CD4-positive, alpha-beta memory T cell (primary cell): ENCODE measurements at places on chromosomes 3 and 15. TPM values are rescaled to one million over a fixed set of nuclear protein-coding genes. Genes with fewer than 3 reads are reported as not detected.
A peak's percentile ranks its signal among the peaks of the same experiment; 100 is the strongest.

GRCh38 chr15:24962880-24963279, 8.1 kb downstream of the SNRPN start:
- DNase-seq = no peak
- H3K36me3 ChIP-seq = peaks cover 26% of the 10 kb centered on the region
- no peak overlapping the region for H3K4me3 ChIP-seq
- H3K4me1 ChIP-seq = peaks cover 16% of the 10 kb centered on the region

GRCh38 chr3:190307164-190307545, 15.1 kb downstream of the CLDN1 start:
- H3K27ac ChIP-seq = no peak overlapping the region
- H3K27me3 ChIP-seq = no peaks in the 10 kb centered on the region
- no peaks in the 10 kb centered on the region for H3K4me1 ChIP-seq
- no peaks in the 10 kb centered on the region for H3K36me3 ChIP-seq
- no peak for DNase-seq

GRCh38 chr3:141306922-141307321, 61.4 kb upstream of the ZBTB38 start:
- H3K4me3 ChIP-seq = no peak overlapping the region
- H3K4me1 ChIP-seq = peaks cover 50% of the 10 kb centered on the region

DNA sequence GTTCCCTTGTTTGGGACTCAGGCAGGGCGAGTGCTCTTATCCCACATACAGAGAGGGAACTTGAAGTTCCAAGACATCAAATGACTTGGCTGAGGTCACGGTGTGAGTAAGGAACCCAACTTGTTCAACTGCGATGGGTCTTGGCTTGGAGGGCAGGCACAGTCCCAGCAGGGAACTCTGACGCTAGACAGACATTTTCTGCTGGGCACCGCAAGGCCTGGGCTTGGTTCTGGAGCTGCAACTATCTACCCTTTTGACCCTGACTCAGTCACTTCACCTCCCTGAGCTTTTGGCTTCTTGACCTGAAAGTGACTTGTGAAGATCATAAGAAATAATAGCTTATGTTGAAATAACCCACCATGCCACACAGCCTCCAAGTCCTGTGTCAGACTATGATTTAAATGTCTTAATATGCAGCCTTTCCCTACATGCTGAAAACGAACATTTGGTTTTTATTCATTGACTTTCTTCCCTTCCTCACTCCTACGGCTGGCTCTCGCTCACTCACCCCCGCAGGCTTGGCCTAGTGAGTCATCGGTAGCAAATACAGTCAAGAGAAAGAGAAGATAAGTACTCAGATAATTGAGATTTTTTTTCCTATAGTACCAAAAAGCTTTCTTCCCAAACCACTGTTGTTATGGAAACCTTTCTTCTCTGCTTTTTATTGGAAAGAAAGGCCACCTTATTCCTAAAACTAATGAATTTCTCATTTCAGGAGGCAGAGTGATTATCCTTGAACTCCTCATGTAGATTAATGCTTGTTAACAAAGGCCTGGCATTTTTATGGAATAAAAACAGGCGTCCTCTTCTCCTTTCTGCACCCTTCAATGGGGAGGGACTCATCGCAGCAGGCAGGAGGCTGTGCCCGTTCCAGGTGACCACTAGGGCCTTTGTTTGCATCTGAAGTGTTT, 178.4 kb downstream of the ATP10A start:
- no peaks in the 10 kb centered on the region for H3K27me3 ChIP-seq
- H3K4me1 ChIP-seq = no peaks in the 10 kb centered on the region
- no peak overlapping the region for H3K27ac ChIP-seq
- DNase-seq = no peak

DNA sequence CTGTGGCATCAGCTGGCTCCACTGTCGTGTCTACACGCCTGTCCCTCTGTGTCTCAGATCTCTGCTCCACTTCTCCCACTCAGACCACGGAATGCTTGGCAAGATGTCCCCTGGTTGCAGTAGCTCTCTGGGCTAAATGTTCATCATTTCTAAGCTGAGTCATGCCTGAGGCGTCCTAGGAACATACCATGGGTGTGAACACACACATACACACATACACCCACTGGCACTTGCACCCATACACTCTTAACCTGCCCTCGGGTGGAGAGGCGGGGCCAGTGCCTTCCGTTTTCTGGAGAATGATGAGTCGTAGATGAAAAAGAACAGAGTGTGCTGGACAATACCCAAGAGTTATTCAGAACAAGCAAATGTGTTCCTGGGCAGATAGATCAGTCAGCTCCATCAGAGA, 72.4 kb downstream of the SENP2 start:
- H3K4me1 ChIP-seq = no peaks in the 10 kb centered on the region
- H3K27ac ChIP-seq = no peak overlapping the region
- no peak for DNase-seq
- H3K27me3 ChIP-seq = no peaks in the 10 kb centered on the region
- H3K36me3 ChIP-seq = no peaks in the 10 kb centered on the region

DNA sequence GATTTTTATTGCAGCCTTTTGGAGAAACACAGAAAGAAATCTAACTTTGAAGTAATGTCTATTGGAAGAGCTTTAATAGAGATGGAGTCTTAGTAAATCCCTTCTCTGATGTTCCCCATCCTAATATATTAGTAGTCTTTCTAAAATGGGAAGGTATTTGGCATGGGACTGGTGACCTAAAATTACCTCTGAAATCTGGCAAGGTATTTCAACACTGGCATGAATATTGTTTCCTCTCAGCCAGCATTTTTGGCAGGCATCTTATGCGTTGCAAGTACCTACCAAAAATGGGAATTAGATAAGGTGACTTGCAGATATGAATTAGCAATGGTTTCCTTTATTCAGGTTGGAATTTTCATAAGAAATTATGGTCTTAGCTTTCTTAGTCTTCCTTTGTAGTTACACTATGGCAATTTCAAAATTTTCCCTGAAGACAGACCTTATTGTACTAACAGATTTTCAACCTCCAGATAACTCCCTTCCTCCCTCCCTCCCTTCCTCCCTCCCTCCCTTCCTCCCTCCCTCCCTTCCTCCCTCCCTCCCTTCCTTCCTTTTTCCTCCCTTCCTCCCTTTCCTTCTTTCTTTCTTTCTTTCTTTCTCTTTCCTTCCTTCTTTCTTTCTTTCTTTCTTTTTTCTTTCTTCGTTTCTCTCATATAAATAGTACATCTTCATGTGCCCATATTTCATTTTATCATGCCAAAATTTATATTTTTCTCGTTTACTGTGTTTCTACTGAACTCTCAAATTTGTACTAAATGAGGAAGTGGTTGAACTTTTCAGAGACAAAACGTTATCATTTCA, 168.2 kb upstream of the KCNMB2 start:
- no peaks in the 10 kb centered on the region for H3K27me3 ChIP-seq
- no peak overlapping the region for H3K27ac ChIP-seq
- H3K4me1 ChIP-seq = no peaks in the 10 kb centered on the region
- no peak overlapping the region for H3K4me3 ChIP-seq

- peak; percentile 63 for DNase-seq
- H3K4me3 ChIP-seq = peak overlapping the region; percentile 85
- no peaks in the 10 kb centered on the region for H3K36me3 ChIP-seq
- H3K27me3 ChIP-seq = no peaks in the 10 kb centered on the region
- peaks cover 76% of the 10 kb centered on the region for H3K4me1 ChIP-seq
Measured at GRCh38 chr3:71726146-71726545, 944 bp upstream of the EIF4E3 start.

GRCh38 chr3:70805061-70805889, 492.8 kb upstream of the MDFIC2 start:
- H3K4me3 ChIP-seq = no peak overlapping the region
- H3K36me3 ChIP-seq = no peaks in the 10 kb centered on the region
- no peaks in the 10 kb centered on the region for H3K4me1 ChIP-seq

- no peak overlapping the region for H3K4me3 ChIP-seq
- no peak overlapping the region for H3K27ac ChIP-seq
- H3K4me1 ChIP-seq = peaks cover 17% of the 10 kb centered on the region
- no peaks in the 10 kb centered on the region for H3K36me3 ChIP-seq
- H3K27me3 ChIP-seq = no peaks in the 10 kb centered on the region
Measured at GRCh38 chr3:153173758-153174516, 11.9 kb downstream of the RAP2B start.

GRCh38 chr15:99427668-99428361, 138.0 kb upstream of the MEF2A start:
- H3K4me1 ChIP-seq = peaks cover 45% of the 10 kb centered on the region
- H3K27me3 ChIP-seq = no peaks in the 10 kb centered on the region
- H3K36me3 ChIP-seq = no peaks in the 10 kb centered on the region
- H3K27ac ChIP-seq = no peak overlapping the region

DNA sequence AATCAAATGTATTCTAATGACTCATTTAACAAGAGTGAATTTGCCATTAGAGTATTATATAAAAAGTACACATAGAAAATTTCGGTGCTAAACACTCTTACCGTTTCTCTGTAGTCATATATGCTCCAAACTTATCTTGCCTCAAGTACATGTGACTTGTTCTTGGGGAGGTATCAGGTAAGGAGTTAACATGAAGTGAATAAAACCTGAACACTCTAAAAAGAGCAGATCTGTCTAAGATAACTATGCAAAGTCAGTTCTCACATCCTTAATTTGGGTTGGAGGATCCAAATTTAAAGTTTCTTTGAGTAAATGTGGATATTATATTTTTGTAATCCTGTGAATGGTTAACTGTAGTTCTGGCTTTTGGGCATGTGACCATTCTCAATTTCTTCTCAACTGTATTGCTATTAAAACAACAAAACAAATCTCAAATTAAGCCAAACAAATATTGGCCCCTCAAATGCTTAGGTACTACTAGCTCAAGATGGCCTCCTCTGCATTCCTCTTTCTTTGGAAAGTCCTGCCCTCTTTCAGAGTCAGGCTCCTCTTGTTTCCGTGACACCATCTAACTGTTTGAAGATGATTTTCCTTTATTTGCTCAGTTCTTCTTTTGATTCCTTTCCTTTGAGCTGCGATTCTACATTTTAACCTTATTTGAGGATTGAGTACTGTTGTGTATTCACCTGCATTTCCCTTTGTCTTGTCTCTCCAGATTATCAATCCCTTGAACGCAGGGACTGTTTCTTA, 4.2 kb downstream of the EDEM1 start:
- H3K27ac ChIP-seq = peak overlapping the region; percentile 46
- H3K36me3 ChIP-seq = no peaks in the 10 kb centered on the region
- H3K4me3 ChIP-seq = no peak overlapping the region
- H3K27me3 ChIP-seq = no peaks in the 10 kb centered on the region
- H3K4me1 ChIP-seq = peaks cover 60% of the 10 kb centered on the region

DNA sequence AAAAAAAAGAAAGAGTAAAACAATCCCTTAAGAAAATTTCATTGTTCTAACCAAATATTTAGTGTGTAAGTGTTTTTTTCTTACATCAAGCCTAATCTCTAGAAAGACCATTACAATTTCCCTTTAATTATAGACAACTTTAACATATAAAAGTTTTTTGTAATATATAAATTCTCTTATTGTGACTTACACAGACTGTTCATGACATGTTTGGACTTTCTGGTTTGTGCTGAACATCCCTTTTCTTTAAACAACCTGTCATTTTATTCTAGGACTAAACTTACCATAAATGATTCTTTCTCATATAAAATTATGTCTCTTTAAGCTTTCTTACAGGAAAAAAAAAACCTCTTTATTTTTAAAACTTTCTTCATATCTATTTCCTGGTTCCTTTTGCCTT, 13.0 kb upstream of the BTLA start:
- H3K4me3 ChIP-seq = no peak overlapping the region
- H3K27me3 ChIP-seq = no peaks in the 10 kb centered on the region
- peaks cover 8% of the 10 kb centered on the region for H3K4me1 ChIP-seq
- no peak overlapping the region for H3K27ac ChIP-seq
- no peaks in the 10 kb centered on the region for H3K36me3 ChIP-seq
- DNase-seq = no peak

- no peak for DNase-seq
- no peak overlapping the region for H3K4me3 ChIP-seq
- H3K4me1 ChIP-seq = no peaks in the 10 kb centered on the region
- no peak overlapping the region for H3K27ac ChIP-seq
- H3K27me3 ChIP-seq = no peaks in the 10 kb centered on the region
Measured at GRCh38 chr3:149459491-149460059, 14.9 kb upstream of the TM4SF4 start.

GRCh38 chr15:84878504-84878903, 6.0 kb upstream of the SLC28A1 start:
- H3K4me3 ChIP-seq = no peak overlapping the region
- DNase-seq = peak; percentile 52
- H3K4me1 ChIP-seq = no peaks in the 10 kb centered on the region
- H3K27ac ChIP-seq = no peak overlapping the region
- H3K36me3 ChIP-seq = no peaks in the 10 kb centered on the region

- no peak overlapping the region for H3K27ac ChIP-seq
- no peak overlapping the region for H3K4me3 ChIP-seq
- peaks cover 17% of the 10 kb centered on the region for H3K4me1 ChIP-seq
- H3K27me3 ChIP-seq = no peaks in the 10 kb centered on the region
- no peak for DNase-seq
Measured at GRCh38 chr15:58724466-58724865, 25.0 kb downstream of the ADAM10 start.

DNA sequence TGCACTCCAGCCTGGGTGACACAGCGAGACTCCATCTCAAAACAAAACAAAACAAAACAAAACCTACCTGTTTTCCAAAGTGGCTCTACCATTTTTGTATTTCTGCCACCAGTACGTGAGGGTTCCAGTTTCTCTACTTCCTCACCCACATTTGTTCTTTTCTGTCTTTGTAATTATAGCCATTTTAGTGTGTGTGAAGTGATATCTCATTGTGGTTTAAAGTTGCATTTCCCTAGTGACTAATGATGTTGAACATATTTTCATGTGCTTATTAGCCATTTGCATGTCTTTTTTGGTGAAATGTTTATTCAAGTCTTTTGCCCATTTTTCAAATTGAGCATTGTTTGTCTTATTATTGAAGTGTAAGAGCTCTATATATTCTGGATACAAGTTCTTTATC, 50.7 kb downstream of the TRA2B start:
- no peaks in the 10 kb centered on the region for H3K36me3 ChIP-seq
- H3K27ac ChIP-seq = no peak overlapping the region
- no peaks in the 10 kb centered on the region for H3K27me3 ChIP-seq
- no peaks in the 10 kb centered on the region for H3K4me1 ChIP-seq

GRCh38 chr15:31337352-31338031, 10.9 kb downstream of the KLF13 start:
- peak overlapping the region; percentile 46 for H3K27ac ChIP-seq
- no peak overlapping the region for H3K4me3 ChIP-seq
- H3K36me3 ChIP-seq = peaks cover 12% of the 10 kb centered on the region
- H3K27me3 ChIP-seq = no peaks in the 10 kb centered on the region
- peaks cover 99% of the 10 kb centered on the region for H3K4me1 ChIP-seq

SAXO2 gene
- 0.26 TPM for polyA plus RNA-seq

PEX11A gene
- 0.78 TPM for polyA plus RNA-seq

CLDN16 gene
- polyA plus RNA-seq = not detected

CTNNB1 gene
- polyA plus RNA-seq = 65.9 TPM

ARNT2 gene
- polyA plus RNA-seq = not detected

ELL3 gene
- polyA plus RNA-seq = 1.1 TPM

CLEC3B gene
- polyA plus RNA-seq = not detected

DAPK2 gene
- not detected for polyA plus RNA-seq

FOXB1 gene
- polyA plus RNA-seq = 0.14 TPM

CLDN11 gene
- not detected for polyA plus RNA-seq

FHIT gene
- 8.5 TPM for polyA plus RNA-seq

ENTPD3 gene
- not detected for polyA plus RNA-seq

PPP1R14D gene
- not detected for polyA plus RNA-seq

ZDHHC23 gene
- 0.82 TPM for polyA plus RNA-seq

SMCO1 gene
- polyA plus RNA-seq = not detected
